ENCODE measurements at places on chromosomes 2 and 18.

DNA sequence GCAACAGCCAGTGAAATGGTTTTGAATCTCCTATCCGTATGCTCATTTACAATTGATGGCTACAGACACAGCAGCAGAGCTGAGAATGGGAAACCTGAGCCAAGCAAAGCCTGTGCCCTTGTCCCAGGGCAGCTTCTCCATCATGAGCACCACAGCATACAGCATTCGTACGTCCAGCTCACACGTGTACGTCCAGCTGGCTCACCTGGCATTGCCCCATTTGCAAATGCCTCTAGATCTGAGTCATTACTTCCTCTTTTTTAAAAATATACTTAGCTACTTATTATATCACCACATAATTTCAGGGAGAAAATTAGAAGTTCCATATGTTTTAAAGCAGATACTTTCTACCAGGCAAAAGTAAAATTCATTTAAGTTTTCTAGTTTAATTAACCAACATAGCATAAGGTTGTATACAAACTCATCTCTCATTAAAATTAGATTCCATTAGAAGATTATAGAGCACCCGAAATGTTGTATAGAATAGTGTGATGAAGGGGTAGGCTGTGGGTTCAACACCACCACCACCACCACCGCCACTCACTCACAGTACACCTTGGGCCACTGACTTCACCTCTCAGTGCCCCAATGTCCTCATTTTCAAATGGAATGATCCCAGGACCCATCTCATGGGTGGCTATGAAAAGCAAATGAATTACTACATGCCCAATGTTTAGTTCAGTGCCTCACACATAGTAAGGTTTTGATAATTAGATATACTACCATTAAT is 31.4 kb upstream of the TMEM177 start:
- no peak for DNase-seq

DNA sequence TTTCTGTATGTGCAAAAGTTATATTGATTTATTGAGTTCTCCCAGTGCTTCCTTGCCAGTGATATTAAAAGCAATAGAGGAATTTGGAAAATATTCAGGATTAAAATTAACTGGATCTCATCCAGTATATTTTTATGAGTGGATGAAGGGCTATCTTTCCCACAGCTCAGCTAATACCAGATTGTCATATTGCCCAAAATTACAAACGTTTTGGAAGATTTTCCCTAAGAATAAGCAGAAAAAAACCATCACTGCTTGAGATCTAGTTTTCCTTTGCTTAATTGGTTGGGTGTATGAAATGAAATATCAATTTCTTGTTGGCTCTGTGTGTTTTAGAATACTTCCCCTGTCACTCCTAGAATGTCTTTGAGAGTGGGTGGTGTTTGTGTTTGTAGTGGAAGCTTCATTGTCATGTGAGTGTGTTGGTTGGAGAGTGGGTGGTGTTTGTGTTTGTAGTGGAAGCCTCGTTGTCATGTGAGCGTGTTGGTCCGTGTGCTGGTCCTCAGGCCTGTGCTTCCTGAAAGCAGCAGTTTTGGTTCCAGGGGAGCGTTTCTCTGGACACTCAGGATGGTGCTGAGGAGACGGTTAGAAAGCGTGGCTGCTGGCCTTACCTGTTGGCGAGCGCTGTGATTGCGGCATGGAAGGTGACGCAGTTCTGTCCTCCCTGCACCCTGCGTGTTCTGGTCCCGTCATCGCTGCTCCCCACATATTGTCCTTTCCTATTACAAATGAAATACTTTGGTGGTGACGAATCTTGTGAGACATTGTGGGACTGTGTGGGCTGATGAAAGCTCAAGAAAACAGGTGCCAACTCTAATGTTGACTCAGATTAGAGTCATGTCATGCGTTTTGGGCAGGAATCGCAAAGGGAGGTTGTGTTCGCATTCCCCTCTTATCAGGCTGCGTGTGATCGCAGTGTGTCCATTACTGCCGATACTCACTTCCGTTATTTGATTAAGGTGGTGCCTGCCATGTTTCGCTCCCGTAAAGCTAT is 12.4 kb downstream of the ASB1 start:
- peak; percentile 99 for DNase-seq

GRCh38 chr18:45606007-45606406 is 9.3 kb upstream of the SLC14A2 start:
- no peak for DNase-seq

- DNase-seq: no peak
These were observed 1.5 kb downstream of the IL1B start for GRCh38 chr2:112835061-112835501.

DNA sequence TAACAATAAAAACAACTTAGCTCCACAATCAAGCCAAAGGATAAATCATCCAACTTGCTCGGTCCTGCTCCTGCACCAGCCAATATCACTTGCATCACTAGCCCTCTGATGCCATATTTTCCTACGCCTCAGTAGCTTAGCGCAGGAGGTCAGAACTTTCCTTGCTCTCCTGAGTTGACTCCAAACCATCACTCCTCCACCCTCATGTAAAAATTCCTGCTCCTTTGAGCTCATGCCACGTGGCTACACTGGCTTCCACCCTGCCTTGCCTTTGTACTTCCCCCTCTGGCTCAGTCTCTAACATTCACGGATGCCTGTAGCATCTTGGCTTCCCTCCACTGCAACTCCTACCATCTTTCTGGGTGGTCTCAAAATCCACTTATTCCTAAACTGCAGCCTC is 25.2 kb downstream of the AAK1 start:
- DNase-seq: no peak

DNA sequence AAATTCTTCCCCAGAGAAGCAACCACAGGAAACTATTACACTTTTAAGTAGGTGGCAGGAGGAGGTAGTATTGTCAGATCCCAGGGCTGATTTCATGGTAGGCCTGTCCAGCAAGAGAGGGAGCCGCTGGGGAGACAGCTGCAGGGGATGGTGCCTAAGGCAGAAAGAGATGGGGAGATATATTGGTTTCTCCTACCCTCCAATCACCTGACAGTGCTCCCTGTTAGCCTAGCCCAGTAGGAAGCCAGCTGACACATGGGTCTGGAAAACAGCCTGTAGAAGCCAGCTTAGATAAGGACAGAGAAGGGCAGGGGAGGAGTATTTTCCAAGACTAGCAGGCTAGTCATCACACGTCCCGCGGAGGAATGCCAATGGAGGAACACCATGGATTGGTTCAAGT is 8.2 kb upstream of the SPOPL start:
- no peak for DNase-seq

- no peak for DNase-seq
These were observed 405.5 kb upstream of the VWC2L start for GRCh38 chr2:214005337-214005736.

DNA sequence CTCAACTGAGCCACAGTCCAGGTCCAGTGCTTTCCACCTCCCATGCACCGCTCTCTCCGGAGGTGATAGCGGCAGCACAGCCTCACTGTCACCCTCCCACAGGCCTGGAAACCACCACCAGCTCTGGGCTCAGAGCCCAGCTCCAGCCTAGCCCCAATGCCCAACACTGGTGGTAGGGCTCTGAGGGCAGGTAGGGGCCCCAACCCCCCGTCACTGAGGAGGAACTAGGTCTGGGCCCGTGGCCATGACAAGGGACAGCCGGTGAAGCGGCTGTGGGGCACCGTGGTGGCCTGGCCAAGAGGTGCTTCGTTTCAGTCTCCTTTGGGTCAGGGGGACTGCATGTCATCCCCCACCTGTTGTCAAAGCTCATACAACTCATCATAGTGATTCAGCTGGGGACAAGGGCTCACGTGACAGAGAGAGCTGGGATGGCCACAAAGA is 5.5 kb upstream of the TMEM214 start:
- DNase-seq: no peak

- DNase-seq: no peak
These were observed 8.3 kb downstream of the ALPP start for GRCh38 chr2:232386740-232387450.

DNA sequence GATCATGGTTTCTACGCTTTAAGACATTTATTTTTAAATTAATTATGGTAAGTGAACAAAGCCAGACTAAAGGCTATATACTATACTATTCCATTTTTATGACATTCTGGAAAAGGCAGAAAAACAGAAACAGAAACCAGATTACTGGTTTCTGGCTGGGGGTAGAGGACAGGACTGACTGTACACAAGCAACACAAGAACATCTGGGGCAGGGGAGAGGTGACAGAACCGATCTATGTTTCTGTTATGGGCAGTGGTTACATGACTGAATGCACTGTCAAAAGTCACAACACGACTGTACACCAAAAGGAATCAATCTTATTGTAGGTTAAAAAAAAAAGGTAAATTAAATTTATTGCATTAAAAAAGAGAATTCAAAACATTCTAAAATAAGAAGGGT is 64.7 kb downstream of the PTPN2 start:
- no peak for DNase-seq

DNA sequence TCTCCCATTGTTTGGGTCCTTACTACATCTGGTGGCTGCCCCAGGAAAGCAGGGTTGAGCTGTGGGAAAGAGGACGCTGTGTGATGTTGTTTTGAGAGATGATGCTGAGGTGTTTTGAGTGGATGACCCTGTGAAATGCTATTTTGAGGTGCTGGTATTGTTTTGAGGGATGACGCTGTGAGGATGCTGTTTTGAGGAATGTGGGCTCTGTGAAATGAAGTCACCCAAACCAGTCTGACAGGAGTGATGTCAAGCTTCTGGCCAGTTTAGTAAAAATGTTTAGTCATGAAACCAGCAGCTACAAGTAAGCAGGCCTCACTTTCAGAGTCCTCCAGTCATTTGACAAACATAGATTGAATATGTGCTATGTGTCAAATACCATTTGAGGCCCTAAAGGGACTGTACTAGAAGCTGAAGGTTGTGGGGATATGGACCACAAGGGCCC is 16.1 kb upstream of the PUM2 start:
- no peak for DNase-seq
